ENCODE measurements at places on chromosomes 16 and 17.

DNA sequence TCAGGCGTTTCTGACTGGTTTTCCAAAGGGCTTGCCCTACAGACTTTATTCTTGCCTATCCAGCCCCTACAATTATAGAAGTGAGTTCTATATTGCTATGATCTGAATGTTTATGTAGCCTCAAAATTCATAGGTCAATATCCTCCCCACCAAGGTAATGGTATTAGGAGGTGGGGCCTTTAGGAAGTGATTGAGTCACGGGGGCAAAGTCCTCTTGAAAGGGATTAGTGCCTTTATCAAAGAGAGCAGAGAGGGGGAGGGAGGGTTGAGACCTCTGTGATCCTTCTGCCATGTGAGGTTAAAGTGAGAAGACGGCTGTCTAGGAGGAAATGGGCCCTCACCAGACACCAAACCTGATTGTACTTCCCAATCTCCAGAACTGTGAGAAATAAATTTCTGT, 931 bp upstream of the CPHXL start:
- DNase-seq, result no peak

- no peak for DNase-seq
Measured at GRCh38 chr16:88338111-88338510, 44.6 kb upstream of the ZNF469 start.

- DNase-seq, result peak; percentile 71
Measured at GRCh38 chr16:27374804-27375425, 27.1 kb upstream of the IL21R start.

DNA sequence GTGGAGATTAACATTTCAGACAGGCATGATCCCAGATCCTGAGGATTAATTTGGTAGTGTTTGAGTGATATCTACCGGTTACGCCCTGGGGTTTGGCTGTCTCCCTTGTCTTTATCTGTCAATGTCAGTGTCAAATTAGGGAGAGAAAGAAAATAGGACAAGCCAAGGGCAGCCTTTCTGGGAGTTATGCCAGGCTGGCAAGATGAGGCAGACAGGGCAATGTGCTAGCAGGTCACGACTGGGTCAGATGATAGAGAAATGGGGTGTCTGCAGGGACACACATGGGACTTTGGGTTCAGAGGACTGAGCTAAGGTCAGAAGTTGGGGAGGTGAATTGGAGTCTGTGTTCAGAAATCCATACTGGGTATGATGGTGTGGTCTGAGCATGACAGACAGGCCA, 27.4 kb upstream of the LYRM9 start:
- DNase-seq, result no peak

DNA sequence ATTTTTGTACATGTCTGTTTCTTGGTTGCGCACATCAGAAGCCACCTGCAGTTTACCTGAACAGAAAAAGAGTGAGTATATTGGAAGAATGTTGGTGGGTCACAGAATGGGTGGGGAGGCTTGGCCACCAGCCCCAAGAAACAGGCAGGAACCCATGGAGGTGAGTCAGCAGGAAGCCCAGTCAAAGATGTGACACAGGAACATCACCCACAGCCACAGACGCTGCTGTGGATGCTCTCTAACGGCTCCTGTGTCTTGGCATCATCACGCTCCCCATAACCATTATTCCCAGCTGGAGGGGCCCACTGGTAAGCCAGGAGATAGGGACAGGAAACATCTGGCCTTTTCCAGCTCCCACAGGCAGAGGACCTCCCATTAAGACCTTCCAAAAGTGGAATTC, 94.0 kb upstream of the WSB1 start:
- DNase-seq, result peak; percentile 53

DNA sequence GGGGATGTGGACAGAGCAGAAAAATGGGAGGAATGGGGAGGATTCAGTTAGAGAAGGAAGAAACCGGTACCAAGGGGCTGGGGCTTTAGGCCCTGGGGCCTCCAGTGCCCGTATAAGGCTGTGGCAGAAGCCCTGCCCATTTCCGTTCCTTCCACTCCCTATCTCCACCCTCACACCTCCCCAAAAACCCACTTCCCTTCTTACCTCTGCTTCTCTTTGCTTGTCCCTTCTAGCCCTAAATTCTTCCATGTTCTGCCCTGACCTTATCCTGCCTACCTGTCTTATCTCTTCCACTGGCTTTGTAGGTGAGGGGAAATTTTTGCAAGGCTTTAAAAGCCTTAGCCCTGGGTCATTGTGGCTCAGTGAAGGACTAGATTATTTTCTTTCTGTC, 4.1 kb downstream of the RNF167 start:
- DNase-seq, result peak; percentile 84
